Stimulated activated CD4-positive, alpha-beta T cell treated with anti-CD3 and anti-CD28 coated beads, Interleukin-4, amount 100 ng/mL, for 24 hours (primary cell): ENCODE measurements at places on chromosomes 12 and 14.

DNA sequence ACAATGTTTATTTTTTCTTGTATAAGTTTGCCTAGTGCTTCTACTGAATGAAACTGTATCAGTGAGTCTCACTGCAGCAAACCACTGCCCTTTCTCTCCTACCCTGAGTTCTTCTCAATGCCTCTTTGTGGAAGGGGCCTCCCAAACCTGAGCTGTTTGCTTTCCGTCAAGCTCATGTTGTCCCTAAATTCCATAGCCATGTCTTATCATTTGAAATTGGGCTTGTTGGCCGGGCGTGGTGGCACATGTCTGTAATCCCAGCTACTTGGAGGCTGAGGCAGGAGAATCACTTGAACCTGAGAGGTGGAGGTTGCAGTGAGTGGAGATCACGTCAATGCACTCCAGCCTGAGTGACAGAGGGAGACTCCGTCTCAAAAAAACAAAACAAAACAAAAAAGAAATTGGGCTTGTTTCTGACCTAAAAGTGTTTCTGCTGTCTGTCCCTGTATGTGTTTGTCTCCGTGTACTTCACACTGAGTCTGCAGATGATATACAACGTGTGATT is 1.8 kb upstream of the CSRP2 start:
- DNase-seq: no peak

- DNase-seq: no peak
Measured at GRCh38 chr12:93653079-93653478, 24.1 kb upstream of the CRADD start.

DNA sequence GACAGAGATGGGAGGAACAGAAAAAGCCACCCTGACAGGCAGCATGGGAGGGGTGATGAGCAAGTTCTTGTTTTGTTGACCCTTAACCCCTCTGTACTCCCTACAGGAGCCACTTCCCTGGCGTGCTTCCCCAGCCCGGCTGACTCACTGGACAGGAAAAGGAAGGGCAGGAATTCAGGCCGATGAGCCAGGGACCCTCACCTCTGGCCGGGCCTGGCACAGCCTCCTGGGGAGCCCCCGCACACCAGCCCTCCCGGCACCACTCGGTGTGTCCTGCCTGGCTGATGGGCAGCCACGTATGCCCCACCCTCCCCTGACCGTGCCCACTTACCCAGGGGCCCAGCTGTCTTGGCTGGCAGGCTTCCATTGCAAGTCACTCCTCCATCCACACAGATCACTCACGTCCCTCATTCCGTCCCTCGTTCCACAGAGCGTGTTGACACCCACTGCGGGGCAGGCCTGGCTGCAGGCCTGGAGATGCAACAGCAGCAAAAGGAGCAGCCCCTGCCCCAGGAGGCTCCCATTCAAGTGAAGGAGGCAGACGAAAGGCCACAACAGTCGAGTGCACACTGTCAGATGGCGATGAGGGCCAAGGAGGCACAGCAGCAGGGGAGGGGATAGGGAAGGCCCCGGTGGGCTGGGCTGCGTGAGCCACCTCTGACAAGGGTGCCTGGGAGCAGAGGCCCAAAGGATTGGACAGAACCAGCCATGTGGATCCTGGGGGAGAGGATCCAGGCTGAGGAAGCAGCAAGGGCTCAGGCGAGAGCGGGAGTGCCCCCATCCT is 19.7 kb upstream of the CD9 start:
- no peak for DNase-seq

GRCh38 chr14:89131004-89131750 is 285.9 kb downstream of the FOXN3 start:
- no peak for DNase-seq

GRCh38 chr12:121452340-121452984 is 52.5 kb downstream of the RNF34 start:
- DNase-seq: no peak

DNA sequence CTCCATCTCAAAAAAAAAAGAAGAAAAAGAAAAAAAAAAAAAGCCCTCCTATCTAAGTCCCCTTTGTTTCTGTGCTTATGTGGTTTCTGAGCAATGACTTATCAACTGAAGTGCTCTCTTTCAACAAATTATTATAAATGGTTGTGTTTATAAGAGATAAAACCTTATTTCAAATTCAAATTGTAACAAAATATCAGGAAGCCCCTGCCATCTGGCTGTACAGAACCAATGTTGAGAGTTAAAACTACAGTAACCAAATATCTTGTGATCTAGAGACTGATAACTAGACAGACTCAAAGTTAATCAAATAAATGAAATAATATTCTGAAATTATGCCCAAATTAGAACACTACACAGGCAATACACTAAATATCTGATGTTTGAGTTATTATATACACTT is 143.0 kb upstream of the CPNE8 start:
- no peak for DNase-seq

DNA sequence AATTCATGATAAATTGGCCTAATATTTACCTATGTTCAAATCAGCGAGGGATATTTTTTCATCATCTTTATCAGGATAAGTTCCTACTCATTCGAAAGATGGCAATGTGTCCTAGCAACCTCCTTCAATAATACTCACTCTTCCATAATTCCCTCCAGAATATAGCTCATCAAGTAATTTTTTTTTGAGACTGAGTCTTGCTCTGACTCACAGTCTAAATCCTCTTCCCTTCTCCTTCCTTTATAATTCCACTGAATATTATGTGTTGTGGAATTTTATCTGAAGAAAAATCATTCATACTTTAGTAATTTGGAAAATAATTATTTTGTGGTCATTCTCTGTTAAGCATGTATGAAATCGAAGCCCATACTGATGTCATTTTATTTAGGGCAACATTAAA is 663.8 kb downstream of the FLRT2 start:
- DNase-seq: no peak

DNA sequence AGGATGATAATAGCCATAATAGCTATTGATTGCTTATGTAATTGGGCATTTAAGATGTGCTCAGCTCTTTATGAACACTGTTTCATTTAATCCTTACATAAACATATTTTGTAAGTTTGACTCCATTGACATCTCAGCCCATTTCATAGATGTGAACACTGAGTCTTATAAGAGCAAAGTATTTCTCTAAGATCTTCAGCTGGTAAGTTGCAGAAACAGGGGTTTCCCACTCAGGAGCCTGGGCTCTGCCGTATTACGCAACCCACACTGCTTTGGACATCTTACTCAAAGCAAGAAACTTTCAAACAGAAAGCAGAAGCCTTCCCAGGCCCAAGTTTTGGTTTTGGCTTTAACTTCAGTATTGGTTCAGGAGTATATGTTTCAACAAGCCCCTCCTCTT is 705.1 kb downstream of the MED13L start:
- DNase-seq: no peak

DNA sequence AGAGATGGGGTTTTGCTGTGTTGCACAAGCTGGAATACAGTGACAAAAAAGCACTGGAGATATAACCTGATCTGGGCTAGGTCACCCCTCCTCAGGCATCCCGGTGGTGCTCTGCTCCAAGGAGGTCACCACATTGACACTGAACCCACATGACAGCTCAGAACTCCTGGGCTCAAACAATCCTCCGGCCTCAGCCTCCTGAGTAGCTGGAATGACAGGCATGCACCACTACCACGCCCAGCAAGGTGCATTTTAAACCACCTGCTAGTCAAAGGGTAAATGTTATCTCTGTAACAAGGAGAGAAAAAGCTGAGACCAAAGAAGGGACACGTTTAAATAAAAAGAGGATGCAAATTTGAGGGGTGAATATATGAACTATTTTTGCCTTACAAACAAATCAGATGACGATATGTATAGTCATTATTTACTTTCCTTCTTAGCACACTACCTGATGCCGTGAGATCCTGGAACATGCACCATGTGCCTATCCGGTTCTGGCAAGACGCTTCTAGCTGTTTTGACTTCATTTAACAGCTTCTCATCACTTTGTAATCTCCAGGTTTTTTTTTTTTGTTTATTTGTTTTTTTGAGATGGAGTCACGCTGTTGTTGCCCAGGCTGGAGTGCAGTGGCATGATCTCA is 135.1 kb downstream of the PPM1H start:
- DNase-seq: no peak

- no peak for DNase-seq
Measured at GRCh38 chr14:85731186-85731585, 201.2 kb downstream of the FLRT2 start.

- no peak for DNase-seq
Measured at GRCh38 chr12:32249777-32250176, 143.1 kb downstream of the BICD1 start.

- no peak for DNase-seq
Measured at GRCh38 chr12:18130851-18131250, 40.9 kb upstream of the RERGL start.

GRCh38 chr12:112418608-112419296 is at the start of gene PTPN11:
Gene PTPN11, plus strand, starts transcription at chr12:112418947. Its CDS starts 165 bp downstream, at chr12:112419112.
- DNase-seq: peak; percentile 91

DNA sequence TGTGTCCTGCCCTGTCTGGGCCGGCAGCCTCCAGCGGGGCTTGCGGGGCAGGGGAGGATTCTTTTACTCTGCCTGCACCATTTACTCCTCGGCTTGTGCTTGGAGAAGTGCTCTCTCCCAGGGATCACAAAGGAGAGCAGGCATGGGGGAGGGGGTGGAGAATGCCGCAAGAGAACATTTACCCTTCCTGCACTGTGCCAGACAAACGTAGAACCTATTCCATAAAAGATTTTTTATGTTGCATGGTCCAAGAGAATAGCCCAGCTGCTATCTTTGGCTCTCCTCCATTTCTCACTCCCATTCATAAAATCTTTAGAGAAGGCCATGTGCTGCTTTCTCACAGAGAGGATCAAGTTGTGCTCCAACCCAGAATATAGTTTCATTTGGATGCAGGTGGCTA is 159.4 kb downstream of the SPTSSA start:
- no peak for DNase-seq

GRCh38 chr12:29291226-29291625 is 89.7 kb downstream of the ERGIC2 start:
- DNase-seq: no peak

DNA sequence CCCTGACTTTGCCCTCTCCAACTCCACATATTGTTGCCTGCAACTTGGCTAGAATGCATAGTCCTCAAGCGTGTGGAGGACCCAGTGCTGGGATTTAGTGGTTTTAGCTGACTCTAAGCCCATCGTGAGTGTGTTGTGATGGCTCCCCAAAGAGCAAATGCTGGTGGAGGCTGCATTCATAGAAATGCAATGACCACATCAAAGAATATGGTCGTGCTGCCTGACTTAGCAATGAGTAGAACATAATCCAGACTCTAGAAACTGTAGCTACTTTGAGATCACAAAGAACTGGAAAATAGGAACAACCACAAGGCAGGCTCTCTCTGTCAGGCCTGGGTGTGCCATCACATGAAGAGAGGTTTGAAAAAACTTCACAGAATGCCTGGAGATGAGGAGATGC is 1.3 kb downstream of the DYRK4 start:
- no peak for DNase-seq
